ENCODE measurements at places on chromosomes 3 and 15.

DNA sequence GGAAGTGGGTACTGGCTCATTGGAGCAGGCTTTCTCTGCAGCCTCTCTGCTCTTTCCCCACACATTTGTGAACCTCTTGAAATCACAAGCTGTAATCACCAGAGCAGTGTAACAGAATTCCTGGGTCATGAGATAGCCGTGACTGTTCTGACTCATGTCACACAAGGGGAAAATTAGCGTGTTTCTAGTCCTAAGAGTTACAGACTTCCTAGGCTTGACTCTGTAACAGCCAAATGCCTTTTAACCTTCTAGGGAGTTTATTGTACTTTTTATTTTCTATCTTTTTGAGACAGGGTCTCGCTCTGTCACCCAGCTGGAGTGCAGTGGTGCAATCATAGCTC is 54.7 kb upstream of the TRAK1 start:
- no peak for DNase-seq

DNA sequence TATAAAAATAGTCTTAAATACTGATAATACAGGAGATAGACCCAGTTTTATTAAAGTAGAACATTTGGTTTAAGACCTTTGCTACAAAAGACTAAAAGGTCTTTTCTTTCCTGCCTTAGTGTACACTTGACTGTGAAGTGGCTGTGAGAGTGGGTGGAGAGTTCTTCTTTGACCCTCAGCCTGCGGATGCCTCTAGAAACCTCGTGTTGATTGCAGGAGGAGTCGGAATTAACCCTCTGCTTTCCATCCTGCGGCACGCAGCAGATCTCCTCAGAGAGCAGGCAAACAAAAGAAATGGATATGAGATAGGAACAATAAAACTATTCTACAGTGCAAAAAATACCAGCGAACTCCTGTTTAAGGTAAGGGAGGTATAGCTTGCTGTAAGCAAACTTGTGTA is 36.5 kb downstream of the OXNAD1 start:
- no peak for DNase-seq

- no peak for DNase-seq
Observed at GRCh38 chr3:42120866-42121265, 29.7 kb downstream of the TRAK1 start.

GRCh38 chr15:55846116-55846707 is 103.3 kb upstream of the PRTG start:
- DNase-seq, result no peak

DNA sequence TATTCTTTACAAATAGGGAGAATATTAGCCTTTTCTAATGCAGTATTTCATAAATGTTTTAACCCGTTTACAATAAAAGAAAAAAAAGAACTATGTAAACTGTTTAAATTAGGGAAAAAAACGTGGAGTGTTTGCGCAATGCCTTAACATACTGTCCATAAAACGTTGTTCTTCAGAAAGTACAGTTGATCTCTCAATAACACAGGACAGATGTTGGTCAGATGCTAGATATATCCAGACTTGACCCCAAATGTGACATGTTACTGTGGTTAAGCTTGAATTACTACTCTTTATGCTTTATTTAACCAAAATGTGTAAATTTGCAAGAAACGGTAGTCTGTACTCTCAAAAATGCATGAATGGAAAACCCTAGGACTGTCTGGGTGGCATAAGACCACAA is 110.3 kb downstream of the PLOD2 start:
- DNase-seq, result no peak

DNA sequence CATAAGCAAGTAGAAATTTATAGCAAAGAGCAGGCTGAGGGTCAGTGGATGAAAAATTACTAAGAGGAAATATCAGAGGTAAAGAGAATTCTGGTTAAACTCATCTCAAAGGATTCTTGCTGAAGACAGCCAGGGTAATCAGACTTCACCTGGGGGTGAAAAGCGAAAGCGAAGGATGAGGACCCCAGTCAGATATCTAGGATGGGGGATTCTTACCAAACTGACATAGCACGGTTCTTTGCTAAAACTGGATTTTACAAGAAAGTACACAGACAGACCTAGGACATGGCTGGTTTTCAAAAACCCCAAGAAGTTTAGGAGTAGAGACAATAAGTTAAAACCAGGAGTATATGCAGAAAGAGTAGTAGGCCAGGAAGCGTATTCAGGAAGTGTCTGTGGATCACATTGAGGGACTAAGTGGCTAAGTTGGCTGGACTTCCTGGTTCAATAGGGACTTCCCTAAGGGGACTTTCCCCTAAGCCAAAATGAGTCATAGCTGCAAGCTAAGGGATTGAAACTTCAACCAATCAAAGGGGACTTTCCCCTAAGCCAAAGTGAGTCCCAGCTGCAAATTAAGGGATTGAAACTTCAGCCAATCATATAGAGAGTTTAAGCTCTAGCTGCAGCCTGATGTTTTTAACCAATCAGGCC is 2.4 kb upstream of the CFAP91 start:
- DNase-seq, result no peak

DNA sequence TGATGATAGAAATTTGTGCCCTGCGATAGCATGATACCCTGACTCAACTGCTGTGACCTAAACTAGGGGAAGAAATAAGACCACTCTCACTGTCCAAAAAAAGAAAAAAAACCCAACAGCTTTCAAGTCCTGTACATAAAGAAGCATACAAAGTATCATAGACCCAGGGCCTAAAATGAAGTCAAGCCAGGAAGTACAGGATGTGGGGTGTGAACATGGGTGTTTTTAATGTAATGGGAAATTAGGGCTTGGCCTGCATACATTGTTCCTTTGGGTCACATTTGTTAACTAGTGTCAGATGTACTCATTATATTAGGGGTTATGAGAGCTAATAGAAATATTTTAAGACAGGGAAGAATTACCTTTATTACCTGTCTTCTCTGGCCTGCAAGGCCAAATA is 200.5 kb upstream of the BHLHE40 start:
- no peak for DNase-seq

DNA sequence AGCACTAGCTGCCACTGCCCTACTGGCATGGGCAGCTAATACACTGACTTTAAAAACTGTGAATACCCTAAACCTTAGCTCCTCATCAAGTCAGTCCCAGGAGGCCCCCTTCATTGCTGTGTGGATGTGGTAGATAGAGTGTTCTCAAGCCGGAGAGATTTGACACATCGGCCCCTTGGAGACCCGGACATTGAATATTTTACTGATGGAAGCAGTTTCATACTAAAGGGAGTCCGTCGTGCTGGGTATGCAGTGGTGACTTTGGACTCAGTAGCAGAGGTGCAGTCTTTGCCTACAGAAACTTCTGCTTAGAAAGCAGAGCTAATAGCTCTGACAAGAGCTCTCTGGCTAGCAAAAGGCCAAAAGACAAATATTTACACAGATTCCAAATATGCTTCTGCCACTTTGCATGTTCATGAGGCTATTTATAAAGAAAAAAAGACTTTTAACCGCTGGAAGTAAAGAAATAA is 17.5 kb downstream of the CCR4 start:
- no peak for DNase-seq
